ENCODE measurements at places on chromosomes 7 and 10.

GRCh38 chr10:16316733-16317390, 119.9 kb upstream of the PTER start:
- DNase-seq = no peak

GRCh38 chr10:29397221-29397620, 108.4 kb downstream of the LYZL1 start:
- DNase-seq = no peak

- DNase-seq = no peak
Measured at GRCh38 chr7:131508754-131509486, 47.5 kb downstream of the PODXL start.

- no peak for DNase-seq
Measured at GRCh38 chr7:17133977-17134376, 164.5 kb upstream of the AHR start.

- DNase-seq = no peak
Measured at GRCh38 chr7:123011766-123012369, 16.4 kb upstream of the TAS2R16 start.

DNA sequence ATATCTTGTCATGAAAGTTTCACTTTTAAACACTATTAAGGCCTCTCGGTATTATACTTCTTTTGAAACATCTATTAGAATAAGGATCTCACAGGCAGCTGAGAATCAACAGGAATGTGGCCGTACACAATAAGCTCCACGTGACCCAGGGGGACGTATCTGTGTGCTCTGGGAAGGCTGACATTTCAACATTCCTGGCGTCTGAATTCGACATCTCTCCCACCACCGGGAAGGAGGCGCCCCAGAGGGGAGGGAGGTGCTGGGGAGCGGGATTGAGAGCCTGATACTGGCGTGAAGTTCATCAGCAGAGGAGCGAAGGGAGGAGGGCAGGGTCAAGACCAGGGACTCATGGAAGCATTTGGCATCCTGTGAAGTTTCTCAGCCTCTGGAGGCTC, 401.3 kb downstream of the DNAJB6 start:
- no peak for DNase-seq

- no peak for DNase-seq
Measured at GRCh38 chr7:133571076-133571475, 318.2 kb downstream of the EXOC4 start.

GRCh38 chr7:18399436-18400235, 95.9 kb upstream of the HDAC9 start:
- no peak for DNase-seq

DNA sequence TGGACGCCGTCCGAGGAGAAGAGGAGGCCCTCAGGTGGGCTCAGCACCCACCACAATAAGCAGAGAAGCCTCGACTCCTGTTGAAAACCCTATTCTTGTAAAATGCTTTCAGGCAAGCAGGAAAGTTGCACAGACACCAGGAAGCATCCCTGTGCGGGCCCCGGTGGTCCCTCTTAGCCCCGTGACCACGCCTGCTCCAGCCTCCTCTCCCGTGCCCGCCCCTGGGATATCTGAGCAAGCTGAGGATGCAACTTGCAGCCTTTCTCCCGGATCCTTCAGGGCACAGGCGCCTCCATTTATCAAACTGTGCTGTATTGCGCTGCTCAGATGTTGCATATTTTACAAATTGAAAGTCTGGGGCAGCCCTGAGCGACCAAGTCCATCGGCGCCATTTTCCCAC, 72.7 kb downstream of the CFAP46 start:
- DNase-seq = no peak

- no peak for DNase-seq
Measured at GRCh38 chr10:50387732-50388073, 136.4 kb upstream of the ASAH2 start.

DNA sequence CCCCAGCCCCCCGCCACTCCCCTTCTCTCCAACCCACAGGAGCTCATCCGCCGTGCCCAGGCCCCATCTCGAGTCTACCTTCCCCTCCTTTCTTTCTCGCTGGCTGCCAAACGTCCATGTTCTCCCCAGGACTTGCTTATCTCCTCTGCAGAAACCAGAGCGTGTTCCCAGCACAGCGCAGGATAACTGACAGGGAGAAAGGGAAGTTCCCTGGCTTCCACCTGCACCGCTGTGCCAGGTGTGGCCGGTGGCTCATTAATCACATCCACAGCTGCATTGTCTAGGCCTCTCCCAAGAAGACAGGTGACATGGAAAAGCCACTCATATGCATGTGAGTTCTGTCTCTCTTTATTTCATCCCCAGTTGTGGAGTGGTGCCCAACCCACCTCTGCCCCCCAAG, 113.2 kb downstream of the ITIH5 start:
- DNase-seq = no peak

Measured in stimulated activated CD8-positive, alpha-beta memory T cell treated with anti-CD3 and anti-CD28 coated beads, Interleukin-7, amount 100 ng/mL, for 4 hours (primary cell).